GM12865 (cell line): ENCODE measurements at places on chromosomes 2 and 18.
A peak's percentile ranks its signal among the peaks of the same experiment; 100 is the strongest.

DNA sequence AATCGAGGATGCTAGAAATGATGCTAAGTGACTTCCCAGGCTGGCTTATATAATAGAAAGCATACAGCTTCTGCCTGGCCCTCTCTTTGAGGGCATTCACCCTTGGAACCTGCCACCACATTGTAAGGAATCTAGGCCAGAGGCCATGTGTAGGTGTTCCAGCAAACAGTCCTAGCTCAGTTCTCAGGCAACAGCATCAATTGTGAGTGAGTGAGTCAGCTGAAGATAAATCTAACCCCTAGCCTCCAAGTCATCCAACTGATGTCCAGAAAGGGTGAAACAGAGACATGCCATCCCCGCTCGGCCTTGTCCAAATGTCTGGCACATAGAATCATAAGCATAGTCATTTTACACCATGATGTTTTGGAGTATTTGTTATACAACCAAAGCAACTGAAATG is 324.3 kb upstream of the KLHL14 start:
- no peak for DNase-seq

- DNase-seq: no peak
Observed at GRCh38 chr2:15169326-15170069, 391.6 kb downstream of the NBAS start.

DNA sequence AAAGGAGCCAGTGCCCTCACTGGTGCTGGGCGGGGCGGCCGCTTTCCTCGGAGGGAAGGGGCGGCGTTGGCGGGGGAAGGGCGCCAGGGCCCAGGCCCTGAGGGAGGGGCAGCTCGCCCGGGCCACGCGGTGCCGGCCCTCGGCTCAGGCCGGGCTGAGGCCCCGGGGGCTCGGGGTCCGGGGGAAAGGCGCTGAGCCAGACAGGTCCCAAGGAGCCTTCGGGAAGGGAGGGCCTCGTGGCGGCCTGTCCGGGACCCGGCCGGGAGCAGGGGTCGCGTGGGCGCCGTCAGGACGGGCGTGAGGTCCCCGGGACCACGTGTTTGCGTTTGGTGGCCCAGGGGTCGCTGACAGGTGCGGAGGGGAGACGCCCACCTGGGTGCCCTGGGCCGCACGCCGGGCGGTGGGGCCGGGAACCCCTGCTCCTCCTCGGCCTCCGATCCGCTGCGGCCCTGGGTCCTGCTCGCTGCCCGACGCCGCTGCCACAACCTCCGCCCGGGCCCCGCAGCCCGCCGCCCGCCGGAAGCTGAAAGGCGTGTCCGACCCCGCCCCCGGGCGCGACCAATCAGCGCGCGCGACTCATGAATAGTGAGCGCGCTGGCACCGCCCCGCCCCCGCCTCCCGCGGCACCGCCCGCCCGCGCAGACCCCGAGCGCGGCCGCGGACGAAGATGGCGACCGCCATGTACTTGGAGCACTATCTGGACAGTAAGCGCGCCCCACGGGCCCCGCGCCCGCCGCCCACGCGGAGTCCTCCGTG is at the start of gene ING5:
ING5 (plus strand) TSS at position 641 of the 756 bp plus-strand sequence; CDS start at position 668, 27 bp downstream.
- DNase-seq: peak; percentile 97

DNA sequence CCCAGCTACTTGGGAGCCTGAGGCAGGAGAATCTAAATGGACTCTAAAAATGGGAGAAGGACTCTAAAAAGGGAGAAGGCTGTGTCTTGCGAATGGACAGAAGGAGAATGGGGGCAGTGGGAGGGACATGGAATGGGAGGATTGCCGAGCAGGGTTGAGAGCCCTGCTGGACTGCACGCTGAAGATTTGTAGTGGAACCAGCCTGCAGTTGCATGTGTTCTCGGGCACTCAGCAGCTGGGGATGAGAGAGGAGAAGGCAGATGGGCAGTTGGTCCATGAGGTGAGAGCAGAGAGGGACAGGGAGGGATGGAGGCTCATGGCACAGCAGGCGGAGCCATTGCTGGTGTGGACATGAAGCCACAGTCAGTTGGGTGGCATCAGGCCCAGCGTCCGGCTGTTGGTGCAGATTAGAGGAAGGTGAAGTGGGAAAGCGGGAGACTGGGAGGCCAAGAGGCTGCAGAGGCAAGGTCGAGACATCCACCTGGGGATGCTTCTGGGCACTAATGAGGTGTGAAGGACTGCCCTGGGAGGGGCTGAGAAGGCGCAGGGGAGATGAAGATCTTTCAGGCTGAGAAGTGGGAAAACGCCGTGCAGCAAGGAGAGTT is 40.7 kb downstream of the DCDC2C start:
- DNase-seq: no peak

- no peak for DNase-seq
Observed at GRCh38 chr2:205170399-205170798, 511.9 kb upstream of the NRP2 start.

- no peak for DNase-seq
Observed at GRCh38 chr2:220000080-220000479, 372.6 kb downstream of the SLC4A3 start.

GRCh38 chr18:23115683-23116096 is 19.6 kb upstream of the CABLES1 start:
- DNase-seq: no peak

- no peak for DNase-seq
Observed at GRCh38 chr18:48852292-48852691, 98.5 kb downstream of the SMAD7 start.

DNA sequence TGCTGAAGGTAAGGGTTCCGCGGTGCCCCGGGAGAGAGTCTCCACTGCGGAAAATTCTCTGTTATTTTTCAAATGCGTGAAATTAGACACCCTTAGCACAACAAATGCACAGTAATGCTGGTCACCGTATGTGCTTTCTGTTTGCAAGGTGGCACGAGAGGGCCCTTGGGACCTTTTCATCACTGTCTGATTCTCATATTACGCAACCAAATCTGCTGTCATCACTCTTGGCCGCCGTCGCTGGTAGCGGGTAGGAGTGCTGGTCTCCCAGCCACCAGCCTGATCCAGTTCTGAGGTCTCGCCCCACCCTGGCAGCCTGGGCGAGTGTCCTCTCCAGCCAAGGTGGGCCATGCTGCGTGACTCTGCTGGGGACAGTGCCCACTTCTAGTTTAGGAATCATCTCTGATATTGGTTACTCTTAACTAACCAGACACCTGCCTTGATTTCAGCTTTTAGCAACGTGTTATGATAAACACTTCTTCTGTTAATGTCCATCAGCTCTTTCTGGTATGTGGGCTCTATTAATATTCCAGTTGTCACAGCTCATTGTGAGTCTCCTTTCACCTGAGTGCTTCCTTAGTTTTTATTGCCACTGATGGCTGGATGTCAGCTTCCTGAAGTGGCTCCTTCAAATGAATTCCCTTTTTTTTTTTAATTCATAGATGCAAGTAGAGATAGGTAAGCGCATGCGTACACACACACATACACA is 199.4 kb downstream of the GBX2 start:
- no peak for DNase-seq

DNA sequence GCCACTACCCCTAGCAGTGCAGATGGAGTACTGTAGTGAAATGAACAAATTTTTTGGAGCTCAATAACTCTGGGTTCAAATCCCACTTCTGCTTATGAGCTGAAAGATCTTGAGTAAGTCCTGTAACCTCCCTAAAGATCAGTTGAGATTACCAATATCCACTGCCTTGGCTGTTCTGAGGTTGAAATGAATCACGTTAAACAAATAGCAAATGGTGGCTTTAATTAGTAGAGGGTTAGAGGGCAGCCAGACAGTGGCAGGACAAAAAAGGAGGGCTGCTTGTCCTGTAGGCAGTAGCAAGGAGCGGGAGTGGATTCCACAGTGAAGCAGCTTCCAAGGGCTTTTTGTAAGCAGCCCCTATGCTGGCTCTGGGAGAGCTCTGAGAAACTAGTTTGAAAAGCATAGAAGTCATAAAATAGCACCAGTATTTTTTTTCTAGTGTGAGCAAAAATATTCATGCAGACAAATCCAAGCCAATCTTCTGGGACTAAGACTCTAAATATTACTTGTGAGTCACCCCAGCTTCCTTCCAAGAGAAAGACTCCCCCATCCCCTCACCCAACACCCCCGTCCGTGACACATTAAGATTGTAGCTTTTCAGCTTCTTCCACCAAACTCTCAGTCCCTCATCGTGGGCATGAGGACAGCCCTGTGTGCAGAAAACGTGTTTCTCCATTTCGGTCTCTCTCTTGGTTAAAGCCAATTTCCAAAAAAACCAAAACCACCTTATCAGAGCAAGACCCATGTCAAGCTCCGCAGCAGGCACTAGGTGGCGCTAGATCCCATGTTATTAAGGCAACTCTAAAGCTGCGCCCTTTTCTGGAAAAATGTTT is 123.5 kb upstream of the LGALSL start:
- DNase-seq: peak; percentile 92

DNA sequence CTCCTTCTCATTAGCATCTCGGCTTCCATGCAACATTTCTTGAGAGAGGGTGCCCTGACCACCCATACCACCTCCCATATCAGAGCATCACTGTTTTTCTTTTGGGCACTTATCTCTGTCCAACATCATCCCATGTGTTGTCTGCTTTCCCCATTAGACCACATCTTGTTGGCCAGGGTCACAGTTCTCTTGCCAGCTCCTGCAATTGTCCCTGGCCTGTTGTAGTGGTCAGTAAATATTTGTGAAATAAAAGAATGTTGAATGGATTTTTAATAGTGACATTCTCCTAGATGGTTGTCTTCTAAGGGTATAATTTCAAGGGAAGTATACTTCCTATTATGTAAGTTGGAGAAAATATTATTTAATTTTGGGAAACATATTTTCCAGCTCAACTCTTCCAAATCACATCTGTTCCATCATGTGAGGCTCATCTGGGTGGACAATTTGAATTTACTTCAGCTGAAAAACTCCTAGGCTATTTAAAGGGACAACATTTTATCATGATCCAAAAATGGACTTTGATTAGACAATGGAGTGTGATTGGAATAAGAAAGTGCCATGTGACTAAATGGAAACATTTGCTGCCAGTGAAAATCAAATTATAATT is 83.0 kb downstream of the MOGAT1 start:
- no peak for DNase-seq

- no peak for DNase-seq
Observed at GRCh38 chr2:96788442-96789244, 27.4 kb upstream of the CNNM3 start.

DNA sequence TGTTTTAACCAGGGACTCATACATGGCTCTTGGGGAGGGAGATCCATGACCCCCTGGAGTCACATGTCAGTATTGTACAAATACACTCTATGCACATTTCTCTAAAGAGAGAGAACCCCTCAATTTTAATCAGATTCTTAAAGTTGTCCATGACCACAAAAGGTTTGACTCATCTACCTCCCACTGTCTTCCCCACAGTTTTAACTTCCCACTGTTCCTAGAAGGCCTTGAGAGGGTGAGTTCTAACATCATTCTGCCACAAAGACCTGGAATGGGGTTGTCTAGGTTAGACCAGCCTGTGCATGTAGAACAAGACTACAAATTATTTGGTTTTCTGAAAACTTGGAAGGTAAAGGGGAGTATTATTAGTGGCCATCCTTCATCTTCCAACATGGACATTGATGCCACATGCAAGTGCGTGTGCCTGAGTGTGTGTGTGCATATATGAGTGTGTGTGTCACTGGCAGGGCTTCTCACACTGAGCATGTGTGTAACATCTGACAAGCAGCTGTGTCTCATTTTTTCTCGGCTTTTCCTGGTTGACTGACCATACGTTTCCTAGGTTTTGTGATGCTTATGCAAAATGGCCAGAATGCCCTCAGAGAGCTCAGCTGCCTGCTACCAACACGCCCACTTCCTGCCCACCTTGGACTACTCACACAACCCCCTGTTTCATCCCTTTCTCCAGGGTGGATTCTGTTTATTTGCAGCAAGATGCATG is 94.6 kb upstream of the LGALSL start:
- DNase-seq: peak; percentile 65

- no peak for DNase-seq
Observed at GRCh38 chr2:182597570-182598295, 118.3 kb upstream of the DNAJC10 start.

DNA sequence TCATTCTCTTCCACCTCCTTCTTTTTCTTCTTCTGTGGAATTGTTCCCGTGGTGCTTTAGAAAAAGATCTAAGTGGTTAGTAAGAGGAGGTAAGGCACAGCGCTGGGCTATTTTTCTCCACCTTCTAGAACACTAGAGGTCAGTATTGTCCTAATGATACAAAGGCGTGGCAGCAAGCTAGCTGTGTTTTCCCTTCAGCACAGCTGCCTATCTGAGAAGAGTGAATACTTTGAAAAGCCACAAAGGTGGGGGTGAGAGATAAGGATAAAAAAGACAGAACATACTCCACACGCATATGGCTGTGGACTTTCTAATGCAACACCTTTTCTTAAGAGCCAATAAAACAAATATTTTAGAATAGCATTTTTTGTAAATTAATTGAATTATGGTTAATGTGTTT is 2.1 kb downstream of the CNTNAP5 start:
- DNase-seq: peak; percentile 59

- DNase-seq: no peak
Observed at GRCh38 chr2:176751314-176752227, 461.0 kb upstream of the HNRNPA3 start.

GRCh38 chr2:120565095-120565460 is 170.6 kb upstream of the GLI2 start:
- no peak for DNase-seq

DNA sequence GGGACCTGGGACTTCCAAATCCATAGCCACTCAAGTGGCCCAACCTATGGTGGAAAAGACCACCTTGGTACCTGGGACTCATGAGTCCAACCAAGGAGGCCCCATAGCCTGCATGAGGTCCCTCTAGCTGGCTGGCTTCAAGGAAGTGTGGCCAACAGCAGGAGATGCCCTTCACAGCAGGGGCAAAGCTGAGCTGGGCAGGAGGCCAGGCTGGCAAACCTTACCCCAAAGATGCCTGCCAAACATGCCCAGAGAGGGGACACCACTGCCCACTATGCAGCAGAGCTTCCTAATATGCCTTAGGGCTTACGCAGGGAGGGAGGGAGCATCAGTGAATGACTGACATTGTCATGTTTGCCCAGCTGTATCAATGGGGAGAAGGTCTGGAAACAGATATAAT is 188.0 kb upstream of the GLI2 start:
- no peak for DNase-seq

- DNase-seq: peak; percentile 67
Observed at GRCh38 chr2:124877141-124877577, 852.1 kb downstream of the CNTNAP5 start.

GRCh38 chr2:126777620-126777978 is 121.1 kb upstream of the TEX51 start:
- no peak for DNase-seq

GRCh38 chr2:240640939-240641338 is 15.7 kb downstream of the GPR35 start:
- DNase-seq: no peak

GRCh38 chr18:51076503-51076902 is 46.5 kb downstream of the SMAD4 start:
- no peak for DNase-seq

DNA sequence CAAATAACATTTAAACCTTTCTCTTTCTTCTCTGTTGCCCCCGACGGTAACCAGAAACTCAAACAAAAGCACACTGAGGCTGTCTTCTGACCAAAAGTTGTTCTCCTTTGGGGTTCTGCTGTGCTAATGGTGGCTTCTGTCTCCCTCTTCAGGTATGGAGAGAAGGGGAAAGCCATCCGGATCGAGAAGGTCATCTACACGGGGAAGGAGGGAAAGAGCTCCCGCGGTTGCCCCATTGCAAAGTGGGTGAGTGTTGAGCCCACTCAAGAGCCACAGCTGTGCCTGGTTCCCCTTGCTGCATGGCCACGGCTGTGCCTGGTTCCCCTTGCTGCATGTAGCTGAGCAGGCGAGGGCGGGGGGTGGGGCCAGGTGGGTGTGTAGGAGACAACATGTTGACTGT is 67.4 kb downstream of the BOLA3 start:
- DNase-seq: no peak
